ENCODE measurements at places on chromosomes 6 and 20. TPM values are rescaled to one million over a fixed set of nuclear protein-coding genes. Genes with fewer than 3 reads are reported as not detected.

The UBR2 gene
- 7.6 TPM for polyA plus RNA-seq

The RAMACL gene
- 0.08 TPM for polyA plus RNA-seq

The SCRT2 gene
- polyA plus RNA-seq: not detected

The BEND6 gene
- polyA plus RNA-seq: 0.09 TPM

The KCNK16 gene
- not detected for polyA plus RNA-seq
